AG04450 (cell line): ENCODE measurements at places on chromosomes 4 and X.

GRCh38 chr4:189377569-189377968, 563.1 kb upstream of the FRG1 start:
- DNase-seq, result no peak

GRCh38 chr4:188316391-188316790, 177.2 kb downstream of the TRIML1 start:
- DNase-seq, result no peak

- no peak for DNase-seq
Measured at GRCh38 chrX:106728337-106728736, 1.8 kb downstream of the RNF128 start.

- no peak for DNase-seq
Measured at GRCh38 chr4:78145622-78146021, 88.5 kb downstream of the FRAS1 start.
